Amniotic stem cell (primary cell): ENCODE measurements at places on chromosomes 5 and 9.

- DNase-seq = no peak
Measured at GRCh38 chr5:10987276-10987924, 226.4 kb upstream of the DAP start.

DNA sequence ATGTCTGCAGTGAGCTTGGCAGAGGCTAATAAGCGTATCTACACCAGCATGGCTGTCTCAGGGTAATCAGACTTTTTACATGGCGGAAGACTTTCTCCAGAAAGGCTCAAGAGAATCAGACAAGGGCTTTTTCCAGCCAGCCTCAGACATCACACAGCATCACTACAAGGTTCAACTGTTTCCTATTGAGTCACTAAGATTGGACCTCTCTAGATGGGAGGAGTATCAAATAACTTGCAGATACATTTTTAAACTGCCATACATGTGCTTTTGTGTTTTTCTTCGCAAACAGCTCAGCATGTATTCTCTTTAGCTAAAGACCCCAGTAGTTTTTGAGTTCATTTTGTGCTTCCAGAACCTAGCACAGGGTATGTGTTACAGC is 22.9 kb upstream of the PIK3R1 start:
- DNase-seq = no peak

DNA sequence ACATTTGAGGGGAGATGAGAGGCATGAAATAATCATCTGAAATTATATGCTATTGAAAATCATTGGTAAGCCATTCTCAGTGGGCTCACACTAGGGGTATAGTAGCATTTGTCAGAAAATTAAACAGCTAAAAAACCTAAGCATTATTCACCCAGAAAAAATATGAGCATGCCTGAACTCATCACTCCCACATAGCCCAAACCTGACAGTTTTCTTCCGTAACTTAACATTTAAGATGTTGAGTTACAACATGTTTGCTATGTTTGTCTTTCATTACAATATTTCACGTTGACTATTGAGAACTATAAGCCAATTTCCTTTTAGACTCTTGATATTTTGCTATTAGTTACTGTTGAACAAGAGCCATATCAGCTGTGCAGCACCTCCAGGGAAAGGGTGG is 23.5 kb upstream of the GHR start:
- DNase-seq = no peak

GRCh38 chr9:21267485-21268346 is 27.9 kb upstream of the IFNA14 start:
- no peak for DNase-seq

DNA sequence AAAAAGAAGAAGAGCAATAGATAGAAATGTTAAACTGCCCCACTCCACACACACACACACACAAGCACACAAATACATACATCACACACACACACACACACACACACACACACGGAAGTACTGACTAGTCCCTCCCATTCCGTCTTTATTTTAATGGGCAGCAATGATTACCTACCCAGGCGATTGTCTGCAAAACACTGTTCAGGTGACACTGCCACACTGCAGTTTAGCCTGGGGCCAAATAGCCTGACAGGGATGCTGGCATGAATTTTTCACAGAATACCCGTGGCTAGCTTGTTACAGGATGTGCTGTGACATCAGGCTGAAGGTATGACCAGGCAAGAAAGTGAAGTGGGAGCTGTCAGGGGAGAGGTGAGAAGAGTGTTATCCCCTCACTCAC is 86.9 kb downstream of the FRMD3 start:
- DNase-seq = no peak

GRCh38 chr5:83118471-83118870 is 41.1 kb downstream of the XRCC4 start:
- no peak for DNase-seq
